ENCODE measurements at places on chromosomes 2 and 18. TPM values are rescaled to one million over a fixed set of nuclear protein-coding genes. Genes with fewer than 3 reads are reported as not detected.

GRHL1 gene
- 9.3 TPM for total RNA-seq

DNA sequence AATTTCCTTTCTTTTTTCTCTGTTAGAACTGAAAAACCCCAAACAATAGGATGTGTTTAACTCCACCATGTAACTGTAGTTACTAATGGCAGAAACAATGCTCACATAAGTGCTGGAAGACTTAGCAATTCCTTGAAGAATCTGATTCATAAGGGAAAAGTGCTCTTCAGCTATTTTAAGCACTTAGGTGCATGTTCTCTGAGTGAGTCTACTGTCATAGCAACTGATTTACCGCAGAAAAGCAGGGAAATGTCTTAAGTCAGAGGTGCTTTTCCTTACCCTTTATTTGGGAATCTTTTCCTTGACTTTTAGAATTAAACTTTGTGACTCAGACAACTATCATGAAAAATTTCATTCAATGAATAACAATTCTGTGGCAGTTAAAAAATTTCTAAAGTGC, 65.4 kb upstream of the NABP1 start:
- DNase-seq = peak; percentile 88
- peaks cover 18% of the 10 kb centered on the region for H3K4me1 ChIP-seq
- peak overlapping the region; percentile 55 for H3K27ac ChIP-seq
- H3K27me3 ChIP-seq = no peaks in the 10 kb centered on the region
- no peaks in the 10 kb centered on the region for H3K36me3 ChIP-seq

MEP1B gene
- total RNA-seq = not detected

DNA sequence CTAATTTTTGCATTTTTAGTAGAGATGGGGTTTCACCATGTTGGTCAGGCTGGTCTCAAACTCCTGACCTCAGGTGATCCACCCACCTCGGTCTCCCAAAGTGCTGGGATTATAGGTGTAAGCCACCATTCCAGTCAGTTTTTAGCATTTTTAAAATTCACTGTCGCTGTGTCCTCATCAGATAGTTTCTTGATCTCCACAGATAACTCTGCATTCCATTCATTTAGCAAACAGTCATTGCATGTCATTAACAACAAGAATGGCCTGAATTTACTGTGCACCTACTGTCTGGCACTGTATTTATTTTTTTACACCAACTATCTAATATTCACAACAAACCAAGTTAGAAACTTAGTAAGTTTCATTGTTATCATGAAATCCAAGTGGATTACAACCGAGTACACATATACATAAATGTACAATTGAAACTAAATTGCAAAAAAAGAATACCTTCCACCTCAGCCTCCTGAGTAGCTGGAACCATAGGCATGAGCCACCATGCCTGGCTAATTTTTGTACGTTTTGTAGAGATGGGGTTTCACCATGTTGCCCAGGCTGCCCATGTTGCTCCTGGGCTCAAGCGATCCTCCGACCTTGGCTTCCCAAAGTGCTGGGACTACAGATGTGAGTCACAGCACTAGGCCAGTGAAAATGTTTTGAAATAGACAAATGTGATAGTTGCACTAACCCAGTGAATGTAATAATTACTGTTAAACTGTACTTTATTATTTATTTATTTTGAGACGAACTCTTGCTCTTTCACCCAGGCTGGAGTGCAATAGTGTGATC, 4.3 kb downstream of the MCEE start:
- no peak for DNase-seq
- H3K36me3 ChIP-seq = peaks cover 6% of the 10 kb centered on the region
- H3K4me3 ChIP-seq = no peak overlapping the region
- no peak overlapping the region for H3K27ac ChIP-seq
- H3K4me1 ChIP-seq = peaks cover 17% of the 10 kb centered on the region
- H3K27me3 ChIP-seq = no peaks in the 10 kb centered on the region

DNA sequence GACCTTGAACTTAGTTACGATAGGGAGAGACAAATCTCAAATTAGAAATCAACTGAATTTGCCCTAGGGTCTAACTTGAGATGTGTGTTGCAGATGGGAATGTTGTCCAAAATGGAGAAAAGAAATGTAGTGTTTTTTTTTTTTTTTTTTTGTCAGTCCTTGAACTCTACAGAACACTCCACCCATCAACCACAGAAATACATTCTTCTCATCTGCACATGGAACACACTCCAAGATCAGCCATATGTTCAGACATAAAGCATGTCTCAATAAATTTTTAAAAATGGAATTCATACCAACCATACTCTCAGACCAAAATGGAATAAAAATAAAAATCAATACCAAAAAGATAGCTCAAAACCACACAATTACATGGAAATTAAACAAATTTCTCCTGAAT, 526.5 kb downstream of the FBXO15 start:
- H3K4me3 ChIP-seq = no peak overlapping the region
- no peaks in the 10 kb centered on the region for H3K27me3 ChIP-seq
- H3K4me1 ChIP-seq = peaks cover 11% of the 10 kb centered on the region

GRCh38 chr18:39494211-39494896, 1928.8 kb upstream of the CELF4 start:
- H3K4me1 ChIP-seq = no peaks in the 10 kb centered on the region
- no peak overlapping the region for H3K4me3 ChIP-seq
- H3K27ac ChIP-seq = no peak overlapping the region
- H3K27me3 ChIP-seq = no peaks in the 10 kb centered on the region

SPAG16 gene
- total RNA-seq = 17.2 TPM

CACNB4 gene
- total RNA-seq = not detected

DNA sequence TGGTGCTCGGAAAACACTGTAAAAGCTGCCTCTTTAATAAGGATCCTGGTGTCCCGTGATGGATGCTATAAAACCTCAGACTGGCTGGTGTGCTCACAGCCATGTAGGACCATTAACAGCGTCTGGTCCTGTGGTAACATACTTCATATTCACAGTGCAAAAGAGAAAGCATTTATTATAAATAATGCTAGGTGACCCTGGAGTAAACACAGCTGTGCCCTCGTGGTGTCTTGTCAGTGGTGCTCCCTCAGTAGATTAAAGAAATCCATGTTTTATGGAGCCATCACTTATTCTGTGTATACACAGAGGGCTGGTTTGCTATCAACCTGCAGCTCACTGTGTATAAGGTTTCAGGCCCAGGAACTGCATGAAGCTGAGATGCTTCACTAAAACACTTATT, 106.9 kb downstream of the CDK15 start:
- no peak overlapping the region for H3K4me3 ChIP-seq
- H3K36me3 ChIP-seq = no peaks in the 10 kb centered on the region
- H3K27ac ChIP-seq = no peak overlapping the region
- no peaks in the 10 kb centered on the region for H3K27me3 ChIP-seq
- H3K4me1 ChIP-seq = no peaks in the 10 kb centered on the region

CPLX4 gene
- total RNA-seq = not detected

RAB6C gene
- not detected for total RNA-seq

CNDP2 gene
- 50.0 TPM for total RNA-seq

DNA sequence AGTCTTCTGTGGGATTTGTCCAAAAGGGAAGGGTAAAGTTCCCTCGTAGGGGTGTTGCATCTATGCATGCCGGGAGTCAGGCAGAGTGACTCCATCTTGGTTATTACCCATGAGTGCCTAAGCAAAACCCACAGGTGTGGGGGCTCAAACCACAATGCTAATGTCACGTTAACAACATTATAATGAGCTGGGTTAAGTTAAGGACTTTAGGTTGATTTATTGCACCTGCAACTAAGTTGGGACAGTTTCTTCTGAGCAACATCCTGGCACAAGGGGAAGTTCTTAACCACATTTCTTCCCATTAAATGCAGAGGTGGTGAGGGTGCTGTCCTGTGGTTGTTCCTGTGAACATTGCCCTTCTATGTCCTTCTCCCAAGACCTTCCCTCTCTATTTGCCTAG, 1596.8 kb upstream of the SLC39A10 start:
- no peak overlapping the region for H3K27ac ChIP-seq
- no peaks in the 10 kb centered on the region for H3K27me3 ChIP-seq
- no peaks in the 10 kb centered on the region for H3K4me1 ChIP-seq
- DNase-seq = no peak
- no peak overlapping the region for H3K4me3 ChIP-seq
- no peaks in the 10 kb centered on the region for H3K36me3 ChIP-seq

- H3K4me3 ChIP-seq = no peak overlapping the region
- H3K27me3 ChIP-seq = peaks cover 36% of the 10 kb centered on the region
- no peak overlapping the region for H3K27ac ChIP-seq
- H3K4me1 ChIP-seq = no peaks in the 10 kb centered on the region
These were observed 25.8 kb downstream of the PTPN18 start for GRCh38 chr2:130381619-130382018.

FASTKD1 gene
- total RNA-seq = 21.1 TPM

GRCh38 chr2:43333656-43334144, 107.3 kb upstream of the ZFP36L2 start:
- H3K4me1 ChIP-seq = no peaks in the 10 kb centered on the region
- H3K4me3 ChIP-seq = no peak overlapping the region
- no peaks in the 10 kb centered on the region for H3K27me3 ChIP-seq
- DNase-seq = no peak
- H3K27ac ChIP-seq = no peak overlapping the region

- peaks cover 6% of the 10 kb centered on the region for H3K4me1 ChIP-seq
- no peaks in the 10 kb centered on the region for H3K36me3 ChIP-seq
- no peak overlapping the region for H3K4me3 ChIP-seq
- H3K27ac ChIP-seq = no peak overlapping the region
These were observed 14.5 kb upstream of the SEH1L start for GRCh38 chr18:12933327-12933726.

DNA sequence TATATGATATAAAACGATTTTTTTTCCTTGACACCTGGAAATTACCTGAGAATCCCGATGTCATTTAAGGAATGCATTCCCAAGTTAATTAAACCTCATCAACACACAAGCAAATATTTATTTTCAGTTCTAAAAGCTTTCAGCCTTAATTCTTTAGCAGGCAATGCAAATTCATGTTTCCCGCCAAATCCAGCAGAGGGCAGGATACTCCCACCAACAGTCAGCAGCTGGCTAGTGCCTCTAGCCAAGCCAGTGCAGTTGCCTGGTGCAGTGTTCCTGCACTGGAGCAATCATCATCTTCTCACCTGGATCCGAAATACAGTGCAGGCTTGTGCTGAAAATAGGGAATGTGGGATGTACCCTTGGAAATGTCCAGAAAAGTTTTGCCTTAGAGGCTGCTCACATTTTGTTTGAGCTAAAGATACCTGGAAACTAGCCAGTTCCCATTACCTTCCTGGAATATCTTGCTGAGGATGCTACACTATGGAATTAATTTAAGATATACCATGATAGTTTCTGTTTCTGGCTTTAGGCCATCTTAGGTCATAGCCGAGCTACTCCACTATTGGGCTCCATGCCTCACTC, 48.4 kb upstream of the CYTIP start:
- no peak overlapping the region for H3K27ac ChIP-seq
- H3K27me3 ChIP-seq = no peaks in the 10 kb centered on the region
- peaks cover 12% of the 10 kb centered on the region for H3K4me1 ChIP-seq
- H3K36me3 ChIP-seq = no peaks in the 10 kb centered on the region
- no peak overlapping the region for H3K4me3 ChIP-seq
- peak; percentile 77 for DNase-seq

DNA sequence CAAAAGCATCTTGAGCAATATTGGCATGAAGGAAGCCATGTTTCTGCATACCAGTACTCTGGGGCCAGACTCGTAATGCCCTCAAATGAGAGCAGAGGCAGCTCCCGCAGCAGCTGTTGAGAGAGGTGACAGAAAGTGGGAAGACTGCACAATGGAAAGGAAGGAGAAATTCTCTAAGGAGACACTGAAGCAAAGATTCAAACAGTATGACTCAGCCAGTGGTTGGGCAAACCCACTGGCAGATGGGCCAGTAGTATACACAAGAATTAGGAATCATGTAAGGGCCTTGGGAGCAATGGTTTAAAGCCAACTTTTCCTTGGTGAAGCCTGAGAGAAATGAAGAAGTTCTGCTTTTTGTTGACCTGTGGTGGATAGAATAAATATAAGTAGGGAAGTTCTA, 2092.7 kb upstream of the PIK3C3 start:
- no peak overlapping the region for H3K27ac ChIP-seq
- no peaks in the 10 kb centered on the region for H3K27me3 ChIP-seq
- no peaks in the 10 kb centered on the region for H3K4me1 ChIP-seq
- no peak for DNase-seq
- H3K4me3 ChIP-seq = no peak overlapping the region

- no peak overlapping the region for H3K27ac ChIP-seq
- H3K27me3 ChIP-seq = peaks cover 88% of the 10 kb centered on the region
- no peaks in the 10 kb centered on the region for H3K4me1 ChIP-seq
- no peak overlapping the region for H3K4me3 ChIP-seq
These were observed 2.6 kb downstream of the BOD1L2 start for GRCh38 chr18:57149531-57149930.

- H3K27me3 ChIP-seq = no peaks in the 10 kb centered on the region
- DNase-seq = no peak
- H3K27ac ChIP-seq = no peak overlapping the region
- no peak overlapping the region for H3K4me3 ChIP-seq
These were observed 5.5 kb downstream of the CCDC102B start for GRCh38 chr18:68803356-68803755.

ASB18 gene
- total RNA-seq = 0.15 TPM

CRYGC gene
- total RNA-seq = not detected

CD226 gene
- total RNA-seq = 0.69 TPM

ATP6V1B1 gene
- total RNA-seq = not detected

DNA sequence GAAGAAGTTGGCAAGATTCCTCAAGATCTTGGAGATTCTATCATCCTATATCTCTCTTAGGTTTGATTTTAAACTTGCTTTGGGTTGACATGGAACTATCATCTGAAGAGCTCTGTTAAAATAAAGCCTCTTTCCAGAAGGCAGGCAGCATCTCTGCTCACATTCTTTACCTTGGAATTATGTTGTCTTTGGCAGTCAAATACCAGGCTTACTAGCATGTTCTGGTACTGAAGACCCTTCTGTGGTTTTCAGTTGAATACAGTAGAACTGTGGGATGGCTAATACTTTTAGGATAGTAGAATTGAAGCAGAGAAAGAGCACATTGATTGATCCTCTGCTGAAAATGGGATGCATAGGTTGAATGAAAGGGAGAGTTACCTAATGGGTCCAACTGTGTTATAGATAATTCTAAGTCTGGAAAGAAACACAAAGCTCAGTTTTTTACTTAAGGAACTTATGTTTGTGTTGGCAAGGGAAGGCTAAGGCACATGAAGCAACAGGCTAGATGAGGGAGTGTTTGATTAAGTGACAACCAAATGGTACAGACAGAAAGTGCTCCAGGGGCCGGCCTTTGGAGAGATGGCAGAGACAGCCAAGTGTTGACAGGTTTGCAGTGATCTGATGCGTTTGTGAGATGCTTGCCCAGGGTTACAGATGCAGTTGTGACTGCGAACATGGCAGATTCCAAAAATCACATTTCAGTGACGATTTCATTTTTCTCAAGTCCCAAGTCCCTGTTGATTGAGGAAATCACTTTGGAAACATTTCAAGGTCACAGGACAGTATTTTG, 397.9 kb downstream of the MEIS1 start:
- no peaks in the 10 kb centered on the region for H3K4me1 ChIP-seq
- no peak overlapping the region for H3K4me3 ChIP-seq

DCDC2C gene
- total RNA-seq = not detected

GRCh38 chr2:128640166-128640844, 321.6 kb upstream of the HS6ST1 start:
- no peaks in the 10 kb centered on the region for H3K4me1 ChIP-seq
- peaks cover 47% of the 10 kb centered on the region for H3K27me3 ChIP-seq
- no peak for DNase-seq
- H3K27ac ChIP-seq = no peak overlapping the region

GRCh38 chr2:147026664-147027295, 818.0 kb upstream of the ACVR2A start:
- no peaks in the 10 kb centered on the region for H3K36me3 ChIP-seq
- H3K27me3 ChIP-seq = no peaks in the 10 kb centered on the region
- peaks cover 37% of the 10 kb centered on the region for H3K4me1 ChIP-seq
- peak overlapping the region; percentile 81 for H3K27ac ChIP-seq
- peak; percentile 78 for DNase-seq

DTNB gene
- 23.1 TPM for total RNA-seq

Measured in PC-3 (cell line).